ENCODE measurements at places on chromosomes 7 and 10.

DNA sequence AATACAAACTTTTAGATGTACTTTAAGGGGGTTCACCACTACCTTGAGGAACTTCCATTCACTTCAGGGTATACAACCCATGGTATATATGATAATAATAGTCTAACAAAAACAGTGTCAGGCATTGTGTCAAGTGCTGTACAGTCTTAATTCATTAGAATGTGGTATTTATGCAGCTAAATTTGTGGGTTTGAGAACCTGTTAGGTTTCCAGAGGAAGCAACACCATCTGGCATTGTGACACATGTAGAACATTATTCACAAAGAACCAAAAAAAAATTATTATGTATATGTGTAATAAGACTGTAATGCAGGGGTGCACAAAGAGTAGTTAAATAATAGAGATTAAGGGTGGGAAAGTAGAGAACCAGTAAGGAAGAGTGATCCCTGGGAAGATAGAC is 26.3 kb downstream of the TMEM60 start:
- DNase-seq = no peak

- no peak for DNase-seq
Measured at GRCh38 chr7:17396692-17397091, 98.2 kb downstream of the AHR start.

GRCh38 chr7:155574556-155575290 is 28.4 kb upstream of the CNPY1 start:
- no peak for DNase-seq

DNA sequence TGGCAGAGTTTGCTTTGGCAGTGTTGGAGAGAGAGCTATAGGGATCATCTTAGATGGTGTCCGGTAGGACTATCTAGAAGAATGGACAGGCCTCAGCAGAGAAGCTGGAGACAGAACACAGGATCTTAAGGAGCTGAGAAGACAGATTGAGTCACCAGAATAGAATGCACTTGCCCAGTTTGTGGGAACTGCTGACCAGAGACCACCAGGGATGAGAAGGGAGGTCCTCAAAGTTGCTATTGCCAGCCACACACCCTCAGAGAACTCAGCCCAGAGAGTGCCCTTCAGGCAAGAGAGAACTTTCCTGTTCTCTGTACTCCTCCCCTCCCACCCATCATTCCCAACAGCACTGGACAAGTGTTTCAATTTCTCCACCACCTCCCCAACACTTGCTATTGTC is 25.3 kb upstream of the GALNT11 start:
- DNase-seq = no peak

- DNase-seq = no peak
Measured at GRCh38 chr7:35319606-35320005, 65.7 kb upstream of the TBX20 start.

DNA sequence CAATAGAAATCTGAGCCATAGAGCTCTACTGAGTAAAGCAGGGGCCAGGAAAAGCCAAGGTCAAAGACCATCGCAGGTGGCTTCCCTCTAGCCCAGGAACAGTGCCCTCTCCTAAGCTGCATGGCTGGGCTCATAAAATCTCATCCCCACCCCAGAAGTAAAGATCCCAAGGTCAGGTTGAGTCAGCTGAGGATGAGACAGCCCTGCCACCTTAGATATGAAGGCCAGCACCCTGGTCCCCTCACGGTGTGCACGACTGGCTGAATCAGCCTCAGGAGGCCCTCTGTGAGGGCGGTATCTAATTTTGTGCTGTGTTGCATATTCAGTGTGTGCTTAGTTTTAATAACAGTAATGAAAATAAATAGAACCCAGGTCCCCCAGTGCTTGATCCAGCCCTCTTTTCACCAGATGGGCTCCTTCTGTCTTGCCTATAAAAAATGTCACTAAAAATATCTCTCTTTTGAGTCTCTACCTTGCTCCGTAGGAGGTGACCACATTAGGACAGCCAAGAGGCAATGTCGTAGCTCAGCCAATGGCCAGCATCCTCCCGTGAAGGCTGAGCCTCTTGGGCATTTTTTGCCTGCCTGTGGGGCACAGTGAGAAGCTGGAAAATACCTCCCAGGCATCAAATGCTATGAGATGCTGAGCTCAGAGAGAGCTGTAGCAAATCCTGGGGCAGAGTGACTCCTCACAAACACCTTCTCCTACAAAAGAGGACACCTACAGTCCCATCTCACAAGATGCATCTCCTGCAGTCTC is 424.0 kb downstream of the PLXNA4 start:
- no peak for DNase-seq

DNA sequence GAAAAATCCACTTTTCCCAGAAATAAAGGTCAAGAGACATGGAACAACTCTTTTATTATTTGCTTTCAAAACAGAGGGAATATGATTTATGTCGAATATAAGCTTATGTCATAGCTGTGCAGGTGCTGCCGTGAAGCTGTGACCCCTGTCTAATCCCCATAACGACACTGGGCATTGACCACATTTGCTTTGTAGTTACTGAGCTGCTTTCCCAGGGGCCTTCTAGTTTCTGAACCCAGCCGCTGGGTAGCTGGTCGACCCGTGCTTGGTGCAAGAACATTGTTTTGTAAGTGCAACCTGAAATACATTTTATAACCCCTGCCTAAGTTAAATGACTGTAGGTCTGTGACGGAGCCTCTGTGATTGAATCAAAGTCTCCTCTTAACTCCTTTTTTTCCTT is 144.9 kb upstream of the HDAC9 start:
- DNase-seq = no peak

- DNase-seq = no peak
Measured at GRCh38 chr7:36663481-36663880, 60.8 kb downstream of the AOAH start.

- no peak for DNase-seq
Measured at GRCh38 chr10:63977329-63977923, 456.2 kb downstream of the REEP3 start.

GRCh38 chr7:22668971-22669401 is 58.0 kb upstream of the IL6 start:
- DNase-seq = no peak

DNA sequence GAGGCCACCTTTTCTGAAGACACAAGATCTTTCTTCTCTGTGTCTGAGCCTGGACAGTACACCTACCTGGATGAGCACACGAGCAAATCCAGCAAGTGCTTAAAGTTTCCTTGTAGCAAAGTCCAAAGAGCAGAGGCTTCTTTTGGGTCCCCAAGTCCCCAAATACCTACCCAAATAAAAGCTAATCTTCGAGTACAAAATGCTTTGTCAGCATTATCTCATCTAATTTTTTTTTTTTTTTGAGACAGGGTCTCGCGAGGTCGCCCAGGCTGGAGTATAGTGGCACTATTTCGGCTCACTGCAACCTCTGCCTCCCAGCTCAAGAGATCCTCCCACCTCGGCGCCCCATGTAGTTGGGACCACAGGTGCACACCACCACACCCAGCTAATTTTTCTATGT is 24.6 kb downstream of the MYOF start:
- DNase-seq = no peak

- DNase-seq = no peak
Measured at GRCh38 chr10:132889556-132889955, 52.8 kb downstream of the CFAP46 start.

DNA sequence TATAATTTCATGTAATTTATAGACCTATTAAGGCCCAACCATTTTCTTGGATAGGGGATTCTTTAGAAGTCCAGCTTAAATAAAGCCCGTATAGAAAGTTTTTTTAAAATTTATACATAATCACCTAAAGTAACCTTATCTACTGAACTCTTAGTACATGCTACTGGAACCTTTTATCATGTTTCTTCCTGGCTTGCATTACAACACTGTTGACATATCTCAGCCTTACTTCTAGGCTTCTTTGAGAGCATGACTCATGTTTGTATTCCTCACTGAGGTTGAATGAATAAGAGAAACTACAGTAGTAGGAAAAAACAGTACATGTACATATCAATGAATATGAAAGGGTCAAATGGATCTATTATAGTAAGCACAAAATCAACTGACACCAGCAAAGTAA is 8.2 kb upstream of the MAGI2 start:
- DNase-seq = no peak

DNA sequence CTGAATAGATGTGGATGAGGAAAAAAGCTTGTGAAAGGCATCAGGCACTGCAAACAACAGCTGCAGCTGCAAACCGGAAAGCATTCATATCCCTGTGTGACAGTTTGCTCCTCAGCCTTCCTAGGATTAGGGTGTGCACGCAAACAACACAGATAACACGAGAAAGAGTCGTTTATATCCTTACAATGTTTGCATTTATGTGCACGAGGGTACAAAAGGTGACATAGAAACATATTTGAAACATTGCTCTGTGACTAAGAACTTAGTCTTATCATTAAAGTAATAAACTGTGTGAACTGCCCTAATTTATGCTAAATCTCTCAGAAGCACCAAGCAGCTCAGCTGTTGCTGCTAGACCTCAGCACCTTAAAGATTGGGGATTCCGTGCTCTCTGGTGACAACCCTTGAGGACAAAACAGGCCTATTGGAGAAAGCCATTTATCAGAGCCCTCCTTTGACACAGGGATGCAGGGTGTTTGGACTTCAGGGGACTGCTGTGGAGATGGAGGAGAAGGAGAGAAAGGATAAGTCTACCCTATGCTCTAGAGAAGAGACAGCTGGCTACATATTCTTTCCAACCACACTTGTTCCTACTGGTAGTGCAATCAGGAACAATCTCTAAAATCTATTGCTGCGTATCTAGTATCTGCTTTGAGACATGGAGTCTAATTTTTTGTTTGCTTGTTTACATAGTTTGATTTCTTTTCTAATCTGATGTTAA is 176.2 kb downstream of the GNAT3 start:
- no peak for DNase-seq

DNA sequence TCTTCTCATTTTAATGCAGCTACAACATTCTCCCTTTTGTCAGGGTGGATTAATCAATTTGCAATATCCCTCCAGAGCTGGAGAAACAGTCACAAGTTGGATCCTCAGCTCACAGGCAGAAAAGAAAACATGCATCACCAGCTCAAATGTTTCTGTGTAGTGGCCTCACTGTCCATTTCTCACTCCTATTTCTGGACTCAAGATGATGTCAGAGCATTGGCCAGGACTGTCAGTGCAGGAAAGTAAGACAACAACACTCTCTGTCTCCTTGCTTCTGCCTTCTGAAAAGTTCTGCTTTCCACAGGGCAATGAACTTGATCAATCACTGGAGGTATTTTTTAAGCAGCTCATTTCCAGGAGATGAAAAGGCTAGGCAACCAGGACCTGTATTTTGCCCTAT is 8.2 kb upstream of the SVIL start:
- no peak for DNase-seq

DNA sequence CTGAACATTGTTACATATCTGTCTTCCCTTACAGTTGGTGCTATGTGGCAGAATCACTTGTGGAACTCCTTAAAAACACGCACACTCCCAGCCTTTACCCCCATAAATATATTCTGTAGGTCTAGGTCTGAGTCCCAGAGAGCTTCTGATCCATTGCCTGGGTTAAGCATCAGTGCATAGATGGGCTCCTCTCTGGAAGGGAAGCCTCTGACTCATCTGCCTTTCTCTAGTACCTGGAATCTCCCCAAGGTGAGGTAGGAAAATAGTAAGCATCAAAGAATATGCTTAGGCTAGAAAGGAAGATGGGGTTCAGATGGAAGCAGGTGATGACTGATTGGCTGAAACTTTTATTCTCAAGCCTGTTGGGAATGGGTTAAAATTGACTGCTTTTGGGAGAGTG is 26.1 kb downstream of the PROSER2 start:
- DNase-seq = no peak

- no peak for DNase-seq
Measured at GRCh38 chr10:61781969-61782403, 119.3 kb downstream of the CABCOCO1 start.

GRCh38 chr10:77636967-77637531 is 559 bp downstream of the KCNMA1 start:
- DNase-seq = no peak

DNA sequence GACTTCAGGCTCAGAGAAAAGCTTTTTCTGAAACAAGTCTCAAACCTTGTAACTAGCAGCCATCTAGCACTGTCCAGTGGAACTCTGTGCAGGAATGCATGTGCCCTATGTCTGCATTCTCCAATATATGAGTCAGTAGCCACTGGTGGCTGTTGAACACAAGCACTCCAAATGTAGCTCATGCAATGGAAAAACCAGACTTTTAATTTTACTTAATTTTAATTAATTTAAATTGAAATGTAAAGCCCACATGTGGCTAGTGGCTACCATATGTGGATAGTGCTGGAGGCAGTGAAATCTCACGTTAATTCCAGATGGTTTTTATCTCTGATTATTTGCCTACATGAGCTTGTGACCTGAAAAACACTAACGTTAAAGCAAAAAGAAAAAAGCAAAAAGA is 225.1 kb downstream of the GATA3 start:
- no peak for DNase-seq

DNA sequence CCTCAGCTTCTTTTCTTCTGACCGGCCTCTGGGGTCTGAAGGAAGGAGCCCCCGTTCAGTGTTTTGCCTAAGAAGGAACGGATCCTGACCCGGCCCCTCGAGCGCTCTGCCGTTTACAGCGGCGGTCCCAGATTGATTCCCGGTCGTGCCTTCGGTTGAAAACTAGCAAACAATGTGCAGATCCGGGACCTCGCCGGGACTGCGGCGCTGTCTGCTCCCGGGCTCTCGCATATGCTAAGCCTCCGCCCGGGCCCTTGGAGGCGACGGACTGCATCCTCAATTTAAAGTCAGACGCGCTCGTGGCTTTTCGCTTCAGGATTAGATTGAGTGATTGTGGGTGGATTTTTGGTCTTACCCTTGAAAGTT is 559 bp downstream of the DBF4 start:
- DNase-seq = peak; percentile 29

DNA sequence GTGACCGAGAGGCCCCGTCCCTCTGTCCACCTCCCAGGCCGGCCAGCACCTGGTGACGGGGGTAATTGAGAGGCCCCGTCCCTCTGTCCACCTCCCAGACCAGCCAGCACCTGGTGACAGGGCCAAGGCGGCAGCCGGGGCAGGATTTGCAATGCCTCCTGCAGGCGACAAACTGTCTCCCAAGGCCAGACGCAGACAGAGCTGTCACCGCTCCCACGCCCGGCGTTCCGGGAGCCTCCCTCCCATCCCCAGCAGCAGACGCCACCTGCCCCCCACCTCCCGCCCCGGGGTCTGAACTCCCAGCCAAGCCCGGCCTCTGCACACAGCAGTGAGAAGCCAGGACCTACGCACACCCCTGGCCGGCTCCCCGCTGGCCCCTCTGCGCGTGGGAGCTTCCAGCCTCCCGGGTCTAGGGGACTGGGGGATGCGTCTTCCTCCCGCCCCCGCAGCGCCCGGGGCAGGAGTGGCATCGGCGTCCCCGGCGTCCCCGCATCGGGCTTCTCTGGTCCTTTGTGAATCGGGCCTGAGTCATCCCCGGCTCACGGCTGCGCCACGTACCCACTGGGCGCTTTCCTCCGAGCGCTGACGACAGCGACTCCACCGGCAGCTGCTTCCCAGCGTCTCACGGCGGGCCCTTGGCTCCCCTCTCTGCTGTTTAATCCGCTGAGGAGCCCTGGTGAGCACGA is 95.1 kb upstream of the DIP2C start:
- DNase-seq = peak; percentile 67

GRCh38 chr7:38833329-38833728 is 75.7 kb downstream of the VPS41 start:
- DNase-seq = no peak

DNA sequence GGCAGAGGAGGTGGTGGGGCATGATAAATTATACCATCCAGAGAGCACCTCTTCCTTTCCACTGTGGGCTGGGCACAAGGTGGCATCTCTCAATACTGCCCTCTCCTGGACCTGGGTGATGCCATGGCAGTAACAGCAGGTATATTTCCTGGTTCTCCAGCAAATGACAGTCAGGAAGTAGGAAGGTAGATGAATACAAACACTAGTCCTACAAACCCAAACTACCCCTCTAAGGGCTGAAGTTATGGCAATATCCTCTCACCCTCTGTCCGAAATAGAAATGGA is 1004.9 kb downstream of the KCNMA1 start:
- DNase-seq = peak; percentile 42

Data from NCI-H1436 (cell line).